ENCODE measurements at places on chromosomes 6 and 20.

DNA sequence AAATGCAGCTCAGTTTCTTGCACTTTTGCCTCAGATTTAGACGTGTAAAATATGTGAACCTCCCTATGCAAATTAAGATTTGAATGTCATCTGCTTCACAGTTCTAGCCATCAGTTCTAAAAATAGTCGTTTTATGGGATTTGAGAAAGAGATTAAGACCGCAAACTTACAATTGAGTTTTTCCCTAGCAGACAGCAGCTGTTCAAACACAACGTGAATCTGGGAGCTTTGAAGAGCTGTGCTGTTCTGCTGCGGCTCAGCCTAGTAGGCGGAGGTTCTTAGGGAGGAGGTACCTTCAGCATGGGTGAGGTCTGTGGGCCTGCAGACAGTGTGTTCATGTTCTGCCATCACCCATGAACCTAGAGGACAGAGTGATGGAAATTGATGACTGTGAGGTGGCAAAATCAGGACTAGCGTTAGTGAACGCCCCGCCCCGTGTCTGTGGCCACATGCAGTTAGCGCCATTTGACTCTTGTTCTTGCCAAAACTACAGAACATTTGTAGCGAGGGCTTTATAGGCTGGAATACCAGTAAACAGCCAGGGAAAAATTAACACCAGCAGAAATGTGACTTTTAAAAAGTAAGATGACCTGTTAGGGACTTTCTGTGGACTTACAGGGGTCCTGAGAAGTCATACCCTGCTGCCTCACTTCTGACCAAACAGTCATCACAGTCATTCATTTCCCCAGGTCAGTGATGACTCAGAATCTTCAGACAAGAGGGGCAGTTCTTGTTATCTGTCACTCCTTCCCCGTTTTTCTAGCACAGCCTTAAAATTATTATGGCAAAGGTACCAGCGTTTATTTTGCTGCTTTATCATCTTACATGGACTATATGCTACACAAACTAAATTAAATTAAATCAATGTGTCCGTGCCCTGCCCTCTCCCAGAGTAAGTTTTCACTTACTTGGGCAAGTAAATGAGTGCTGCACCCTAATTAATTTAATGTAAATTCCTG, 84.3 kb upstream of the TMEM181 start:
- peak; percentile 77 for DNase-seq

DNA sequence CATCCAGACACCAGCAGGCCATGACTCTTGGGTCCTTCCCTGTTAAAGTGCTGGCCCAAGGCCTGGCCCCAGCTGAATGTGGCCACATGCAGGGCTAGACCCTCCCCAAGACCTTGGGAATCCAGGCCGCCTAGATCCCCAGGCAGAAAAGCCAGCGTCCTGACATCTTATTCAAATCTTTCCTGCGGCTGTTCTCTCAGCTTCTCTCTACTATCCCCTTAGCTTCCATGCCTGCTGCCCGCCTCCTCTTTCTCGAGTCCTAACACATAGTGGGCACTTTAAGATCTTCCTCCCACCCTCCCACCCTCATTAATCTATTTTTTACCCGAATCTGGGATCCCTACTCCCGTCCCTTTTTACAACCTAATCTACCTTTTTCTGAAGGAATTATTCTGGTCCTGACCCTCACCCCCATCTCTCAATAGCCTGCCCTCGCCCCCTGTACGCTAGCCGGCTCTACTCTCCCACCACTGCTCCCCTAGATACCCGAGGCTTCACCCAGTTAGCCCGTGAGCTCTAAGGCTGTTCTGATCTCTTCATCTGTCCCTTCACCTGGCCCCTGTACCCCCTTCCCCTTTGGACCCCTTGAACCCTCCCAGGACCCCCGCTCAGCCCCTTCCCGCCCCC, at the start of gene CCHCR1:
Gene CCHCR1, minus strand, starts transcription at position 290 of the 627 bp plus-strand sequence. Its CDS starts 202 bp downstream, at position 88.
- no peak for DNase-seq

DNA sequence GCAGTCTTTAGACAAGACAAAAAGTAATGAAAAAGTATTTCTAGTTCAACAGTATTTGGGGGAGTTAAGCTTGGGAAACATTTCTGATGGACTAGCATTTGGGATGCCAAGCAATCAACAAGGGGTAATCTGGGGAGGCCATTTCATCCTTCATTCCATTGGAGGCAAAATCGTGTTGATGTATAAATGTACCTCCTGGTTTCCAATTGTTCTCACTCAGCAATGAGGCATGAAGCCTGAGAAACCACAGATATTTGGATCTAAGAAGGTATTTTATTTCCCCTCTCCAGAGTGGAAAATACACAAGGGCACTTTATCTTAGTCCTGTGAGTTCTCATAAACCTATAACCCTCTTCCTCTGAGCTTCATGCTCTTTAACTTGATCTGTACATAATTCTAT, 68.2 kb downstream of the TBX18 start:
- no peak for DNase-seq

DNA sequence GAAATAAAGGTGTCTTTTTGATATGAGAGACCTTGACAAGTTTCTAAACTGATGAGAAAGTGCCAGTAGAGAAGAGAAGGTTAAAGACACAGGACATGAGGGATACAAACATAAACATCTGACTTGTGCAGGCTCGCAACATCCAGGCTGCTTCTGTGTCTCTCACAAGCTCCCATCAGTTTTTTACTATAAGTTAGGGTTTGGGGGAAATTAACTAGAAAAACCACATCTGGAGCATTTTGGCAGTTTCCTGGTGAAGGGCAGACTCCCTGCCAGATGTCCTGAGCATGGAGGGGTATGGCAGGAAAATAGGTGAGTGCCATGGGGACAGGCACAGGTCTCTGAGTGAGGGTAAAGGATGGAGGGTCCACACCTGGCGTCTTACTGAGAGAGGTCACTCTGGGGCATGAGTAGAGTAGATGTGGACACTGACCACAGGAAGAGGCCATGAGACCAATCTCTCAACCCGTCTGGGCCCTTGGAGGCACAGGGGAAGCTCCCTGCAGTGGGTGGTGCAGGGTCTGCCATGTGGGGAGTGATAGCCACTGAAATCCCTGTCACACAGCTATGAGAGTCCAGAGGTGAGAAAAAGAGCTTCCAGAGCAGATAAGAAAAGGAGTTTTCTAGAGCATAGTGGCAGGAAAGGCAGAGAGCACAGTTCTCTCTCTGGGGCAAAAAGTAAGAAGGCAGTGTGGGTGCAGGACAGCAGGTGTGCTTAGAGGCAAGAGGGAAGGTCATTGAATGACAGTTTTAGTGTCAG, 193.3 kb upstream of the SYNDIG1 start:
- DNase-seq, result no peak

DNA sequence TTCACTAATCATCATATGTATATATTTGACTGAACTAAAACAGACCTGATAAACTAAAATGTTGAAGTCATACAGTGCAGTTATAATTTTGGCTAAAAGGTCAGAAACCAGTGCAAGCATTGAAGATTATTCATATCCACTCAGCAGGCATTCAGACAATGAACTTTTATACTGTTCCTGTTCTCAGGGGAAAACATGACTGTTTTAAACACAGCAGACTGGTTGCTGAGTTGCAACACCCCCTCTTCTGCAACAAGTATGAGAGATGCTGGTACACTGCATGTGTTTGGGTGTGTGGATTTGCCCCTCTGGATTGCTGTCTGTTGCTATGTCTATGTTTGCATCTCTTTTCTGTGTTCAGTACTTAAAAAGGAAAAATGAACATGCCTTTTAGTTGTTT, 206.8 kb downstream of the EYA4 start:
- DNase-seq, result no peak

DNA sequence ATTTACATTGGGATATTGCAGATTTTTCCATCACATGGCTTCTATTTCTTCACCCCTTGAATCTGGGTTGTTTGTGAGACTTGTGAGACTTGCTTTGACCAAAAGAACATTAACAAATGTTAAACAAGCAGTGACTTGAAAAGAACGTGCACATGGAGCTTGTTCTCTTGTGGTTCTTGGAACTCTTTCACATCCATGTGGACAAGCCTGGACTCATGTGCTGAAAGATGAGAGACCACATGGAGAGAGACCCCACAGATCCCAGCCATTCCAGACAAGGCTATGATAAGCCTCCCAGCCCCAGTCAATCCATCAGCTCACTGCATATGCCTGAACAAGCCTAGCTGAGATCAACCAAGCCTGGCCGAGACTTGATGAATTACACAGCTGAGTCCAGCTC, 1365.7 kb upstream of the GJE1 start:
- DNase-seq, result no peak

DNA sequence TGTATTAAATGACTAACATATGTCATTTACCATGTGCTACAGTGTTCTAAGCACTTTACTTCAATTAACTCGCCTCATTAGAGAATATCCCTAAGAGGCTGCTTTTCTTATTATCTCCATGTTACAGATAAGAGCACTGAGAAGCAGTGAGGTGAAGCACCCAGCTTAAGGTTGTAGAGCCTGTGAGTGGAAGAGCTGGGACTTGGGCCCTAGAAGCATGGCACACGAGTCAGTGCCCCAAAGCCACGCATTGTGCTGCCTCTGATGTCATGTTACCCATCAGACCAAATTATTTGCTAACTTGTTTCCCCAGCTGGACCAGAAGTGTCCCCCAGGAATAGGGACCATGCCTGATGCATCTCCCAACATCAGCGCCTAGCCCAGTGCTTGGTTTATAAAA, 34.1 kb downstream of the POFUT1 start:
- no peak for DNase-seq

DNA sequence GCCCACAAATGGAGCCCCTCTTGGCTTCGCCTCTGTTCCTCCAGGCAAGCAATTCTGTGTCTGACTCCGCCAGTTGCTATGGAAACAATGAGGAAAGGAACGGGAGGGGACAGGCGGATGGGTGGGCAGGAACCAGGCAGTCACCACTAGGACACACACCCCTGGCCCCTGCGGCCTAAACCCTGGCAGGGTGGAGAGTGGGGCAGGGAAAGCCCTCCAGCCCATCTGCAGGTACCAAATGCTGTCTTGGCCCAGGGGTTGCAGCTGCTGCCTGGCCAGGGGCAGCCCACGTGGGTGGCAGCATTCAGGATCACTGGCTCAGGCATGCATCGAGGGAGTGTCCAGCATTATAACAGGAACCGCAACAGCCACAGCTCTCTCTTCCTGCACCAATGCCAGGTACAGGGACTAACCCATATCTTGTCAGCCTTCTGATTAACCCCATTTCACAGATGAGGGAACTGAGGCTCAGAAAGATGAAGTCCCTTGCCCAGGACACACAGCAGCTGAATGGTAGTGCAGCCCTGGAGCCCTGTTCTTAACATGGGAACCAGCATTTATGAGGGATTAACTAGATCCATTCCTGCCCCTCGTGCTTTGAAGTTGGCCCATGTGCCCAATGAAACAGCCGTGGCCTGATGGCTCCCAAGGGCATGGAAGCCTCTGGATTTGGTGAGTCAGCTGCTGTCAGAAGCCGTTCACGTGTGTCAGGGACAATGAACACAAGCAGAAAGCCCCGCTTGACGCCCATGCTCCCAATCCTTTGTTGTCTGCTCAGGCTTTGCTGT, 66.3 kb downstream of the NOL4L start:
- no peak for DNase-seq

DNA sequence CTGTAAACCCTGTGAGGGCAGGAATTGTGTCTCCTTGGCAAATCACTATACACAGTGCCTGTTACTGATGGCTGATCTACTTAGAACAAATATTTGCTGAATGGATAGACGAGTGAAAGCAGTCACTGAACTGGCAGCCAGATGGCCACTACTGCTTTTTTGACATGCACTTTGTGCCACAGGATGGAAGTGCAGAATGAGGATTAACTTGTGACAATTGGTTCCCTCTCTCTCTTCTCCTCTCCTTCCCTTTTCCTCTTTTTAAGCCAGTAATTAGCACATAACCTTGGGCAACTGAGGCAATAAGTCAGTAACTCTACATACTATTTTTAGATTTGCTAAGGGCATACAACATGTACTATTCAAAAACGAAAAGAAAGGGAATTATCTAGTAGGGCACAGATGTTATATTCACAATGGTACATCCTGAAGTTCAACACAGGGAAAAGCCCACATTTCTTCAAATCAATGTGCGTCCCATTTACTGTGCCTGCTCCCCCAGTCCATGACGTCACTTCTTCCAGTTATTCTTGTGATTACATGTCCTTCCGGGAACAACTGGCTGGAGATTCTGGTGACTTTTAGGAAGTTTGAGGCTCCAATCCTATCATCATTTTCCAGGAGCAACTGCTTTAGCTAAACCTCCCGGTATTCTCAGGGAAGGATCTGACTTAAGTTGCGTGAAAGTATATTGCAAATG, 17.0 kb upstream of the RPS6KA2 start:
- DNase-seq, result no peak

GRCh38 chr20:61644378-61645076, 392.5 kb downstream of the CDH4 start:
- DNase-seq, result no peak

GRCh38 chr20:19308146-19308545, 95.7 kb downstream of the SLC24A3 start:
- DNase-seq, result no peak

- DNase-seq, result no peak
These were observed 58.3 kb upstream of the IYD start for GRCh38 chr6:150310539-150310938.

GRCh38 chr6:64553249-64553786, 917.7 kb downstream of the PHF3 start:
- peak; percentile 3 for DNase-seq

- DNase-seq, result no peak
These were observed 318.7 kb downstream of the SOX4 start for GRCh38 chr6:21912151-21912832.

- no peak for DNase-seq
These were observed 9.8 kb upstream of the TASP1 start for GRCh38 chr20:13648291-13649228.

- DNase-seq, result no peak
These were observed 533.7 kb downstream of the BCKDHB start for GRCh38 chr6:80640176-80640575.

DNA sequence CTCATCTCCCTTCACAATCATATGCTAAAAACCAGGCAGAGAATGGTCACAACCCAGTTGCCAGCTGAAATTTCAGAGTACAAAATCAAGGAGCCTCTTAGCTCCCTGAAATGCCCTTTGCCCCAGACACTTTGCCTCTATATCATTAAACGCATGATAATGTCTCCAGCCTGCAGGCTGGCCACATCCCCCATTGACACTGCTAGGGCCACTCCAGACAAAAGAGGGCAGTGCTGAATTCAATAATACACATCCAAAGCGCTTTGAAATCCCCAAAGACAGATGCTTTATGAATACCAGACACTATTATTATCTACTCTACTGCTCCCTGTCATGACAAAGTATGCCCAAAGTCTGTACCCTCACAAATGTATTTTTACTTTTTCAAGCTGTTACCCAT, 348.3 kb upstream of the POU3F2 start:
- no peak for DNase-seq
